ENCODE measurements at places on chromosomes 7 and 10.
A peak's percentile ranks its signal among the peaks of the same experiment; 100 is the strongest.

DNA sequence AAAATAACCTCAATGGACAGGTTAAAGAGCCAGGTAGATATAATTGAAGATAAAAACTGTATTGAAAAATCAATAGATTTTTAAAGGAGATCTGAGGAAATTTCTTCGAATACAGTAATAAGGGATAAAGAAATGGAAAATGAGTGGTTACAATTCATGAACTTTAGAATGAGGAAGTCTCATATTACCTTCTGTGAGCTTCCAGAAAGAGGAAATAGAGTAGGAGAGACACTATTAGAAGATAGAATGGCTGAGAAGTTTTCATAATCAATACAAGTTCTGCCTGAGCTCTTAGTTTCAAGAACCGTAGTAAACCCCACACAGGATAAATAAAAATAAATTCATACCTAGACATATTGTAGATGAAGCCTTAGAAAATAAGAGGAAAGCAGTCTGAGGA lies 11.5 kb downstream of the SDK1 start:
- no peak for DNase-seq

DNA sequence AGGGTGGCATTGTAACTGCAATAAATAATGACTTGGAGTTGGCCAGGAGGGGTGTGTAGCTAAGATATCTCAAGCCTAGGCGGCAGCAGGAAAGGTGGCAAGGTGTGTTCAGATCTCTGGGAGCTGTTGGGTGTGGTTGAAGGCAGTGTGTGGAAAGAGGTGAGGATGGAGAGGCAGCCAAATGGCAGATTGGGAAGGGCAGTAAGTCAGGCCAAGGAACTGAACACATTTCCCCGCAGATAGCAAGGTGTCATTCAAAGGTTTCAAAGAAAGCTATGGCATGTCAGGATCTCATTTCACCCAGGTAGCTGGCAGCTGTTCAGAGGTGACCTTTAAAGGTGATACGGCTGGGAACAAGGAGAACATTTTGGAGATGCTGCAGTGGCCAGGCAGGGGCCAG lies 586.0 kb upstream of the MGMT start:
- DNase-seq: no peak

DNA sequence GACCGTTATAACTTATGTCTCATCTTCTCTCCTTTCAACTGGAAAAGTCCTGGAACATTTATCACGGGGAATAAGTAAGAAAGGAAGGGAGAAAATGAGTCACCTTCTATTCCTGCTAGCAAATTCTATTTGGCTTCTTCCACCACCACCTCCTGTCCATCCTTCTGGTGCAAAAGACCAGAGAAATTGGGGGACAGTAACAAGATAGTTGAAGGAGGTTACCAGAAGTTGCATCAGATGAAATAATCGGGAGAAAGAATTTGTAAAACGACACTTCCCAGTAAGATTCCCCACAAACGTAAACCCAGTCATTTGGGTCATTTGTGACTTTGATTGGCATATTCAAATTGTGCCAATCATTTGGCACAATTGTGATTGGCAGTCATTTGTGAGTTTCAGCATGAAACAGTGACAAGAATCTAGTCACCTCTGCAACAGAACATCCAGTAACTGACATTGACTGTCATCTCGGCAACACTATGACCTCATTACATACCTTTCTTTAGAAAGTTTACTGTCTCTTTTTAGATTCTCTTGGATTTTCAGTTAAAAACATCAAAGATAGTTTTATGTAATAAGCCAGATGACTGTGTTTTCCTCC lies 51.3 kb upstream of the PIK3CG start:
- no peak for DNase-seq

GRCh38 chr7:75988568-75989499 lies 5.6 kb downstream of the TMEM120A start:
- DNase-seq: no peak

DNA sequence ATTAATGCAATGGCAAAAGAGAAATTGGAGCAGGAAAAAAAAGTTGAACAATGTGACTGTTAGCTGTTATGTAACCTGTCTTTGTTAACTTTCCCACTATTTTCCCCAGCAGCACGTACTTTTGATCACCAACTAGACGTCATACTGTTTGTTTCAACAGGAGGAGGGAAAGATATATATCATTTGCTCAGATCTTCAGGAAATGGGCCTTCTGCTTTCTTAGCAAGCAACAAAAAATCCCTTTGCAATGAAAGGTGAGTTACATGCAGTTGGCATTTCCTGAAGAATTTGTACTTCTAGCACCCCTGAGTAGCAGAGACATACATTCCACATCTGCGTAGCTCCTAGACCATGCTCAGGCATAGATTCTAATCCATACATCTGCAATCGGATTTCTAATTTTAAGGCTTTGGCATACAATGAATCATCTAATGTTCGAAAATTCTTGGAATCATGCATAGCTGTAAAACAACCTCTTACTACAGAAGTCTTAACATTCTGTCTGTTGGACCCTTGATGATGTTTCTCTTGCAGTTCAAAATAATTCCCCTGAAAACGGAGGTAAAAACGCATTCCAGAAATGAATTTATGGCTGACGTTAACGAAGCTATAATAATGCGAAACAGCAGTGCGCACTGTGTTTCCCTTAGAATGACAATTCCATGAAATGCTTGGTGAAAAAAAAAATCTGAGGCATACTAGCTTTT lies 286.9 kb upstream of the MGMT start:
- no peak for DNase-seq

GRCh38 chr10:64594072-64594471 lies 1072.9 kb downstream of the REEP3 start:
- DNase-seq: no peak

DNA sequence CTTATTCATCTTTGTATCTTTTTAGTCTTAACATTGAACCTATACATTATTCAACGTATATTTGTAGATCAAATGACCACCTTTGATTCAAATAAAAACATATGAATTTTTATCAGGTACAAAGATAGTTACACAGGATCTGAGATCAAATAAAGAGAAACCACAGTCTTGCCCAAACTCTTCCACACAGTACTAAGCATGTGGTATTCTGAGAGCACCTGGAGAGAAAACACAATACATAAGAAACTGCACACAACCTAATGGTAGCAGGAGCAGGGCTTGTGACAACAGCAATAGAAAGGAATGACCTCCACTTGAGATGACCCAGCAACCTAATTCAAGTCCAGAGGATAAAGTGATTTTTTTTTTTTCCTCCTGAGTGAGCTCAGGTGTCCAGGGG lies 6.5 kb upstream of the WASL start:
- DNase-seq: no peak

- DNase-seq: no peak
Observed at GRCh38 chr10:62040881-62041280, 139.4 kb downstream of the ARID5B start.

DNA sequence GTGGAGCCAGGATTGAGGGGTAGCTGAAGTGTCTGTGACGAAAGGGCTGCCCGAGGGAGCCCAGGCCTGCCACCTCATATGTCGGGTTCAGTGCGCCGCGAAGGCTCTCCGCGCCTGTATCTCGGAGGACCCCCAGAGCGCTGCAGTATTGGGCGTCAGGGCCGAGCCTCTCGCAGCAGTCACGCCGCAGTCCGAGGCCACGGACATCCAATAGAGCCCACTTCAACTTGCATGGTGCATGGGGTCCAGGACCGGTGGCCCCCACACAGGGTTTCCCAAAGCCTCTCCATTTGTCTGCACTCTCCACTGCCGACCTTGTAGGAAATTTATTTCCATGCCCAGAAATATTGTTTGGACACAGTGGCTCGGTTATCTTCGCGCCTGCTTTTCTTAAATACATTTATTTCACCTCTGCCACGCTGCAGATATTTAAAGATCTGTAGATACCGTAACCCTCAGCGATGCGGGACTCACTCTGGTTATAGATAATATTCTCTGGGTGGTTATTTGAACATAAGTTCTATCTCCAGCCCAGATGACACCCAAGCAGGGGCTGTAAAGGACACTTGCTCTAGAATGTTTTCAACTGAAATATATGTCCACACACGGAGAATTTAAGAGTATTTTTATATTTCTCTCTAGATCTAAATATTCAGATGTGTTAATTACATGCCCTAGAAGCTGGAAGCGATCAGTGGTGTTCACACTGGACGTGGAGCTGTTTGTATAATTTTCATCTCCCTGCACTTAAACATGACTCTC lies 5.1 kb upstream of the ZNF503 start:
- DNase-seq: peak; percentile 21

- no peak for DNase-seq
Observed at GRCh38 chr7:121793716-121794115, 79.2 kb upstream of the PTPRZ1 start.
